PC-3 (cell line): ENCODE measurements at places on chromosomes 5 and 9. TPM values are rescaled to one million over a fixed set of nuclear protein-coding genes. Genes with fewer than 3 reads are reported as not detected.
A peak's percentile ranks its signal among the peaks of the same experiment; 100 is the strongest.

DNA sequence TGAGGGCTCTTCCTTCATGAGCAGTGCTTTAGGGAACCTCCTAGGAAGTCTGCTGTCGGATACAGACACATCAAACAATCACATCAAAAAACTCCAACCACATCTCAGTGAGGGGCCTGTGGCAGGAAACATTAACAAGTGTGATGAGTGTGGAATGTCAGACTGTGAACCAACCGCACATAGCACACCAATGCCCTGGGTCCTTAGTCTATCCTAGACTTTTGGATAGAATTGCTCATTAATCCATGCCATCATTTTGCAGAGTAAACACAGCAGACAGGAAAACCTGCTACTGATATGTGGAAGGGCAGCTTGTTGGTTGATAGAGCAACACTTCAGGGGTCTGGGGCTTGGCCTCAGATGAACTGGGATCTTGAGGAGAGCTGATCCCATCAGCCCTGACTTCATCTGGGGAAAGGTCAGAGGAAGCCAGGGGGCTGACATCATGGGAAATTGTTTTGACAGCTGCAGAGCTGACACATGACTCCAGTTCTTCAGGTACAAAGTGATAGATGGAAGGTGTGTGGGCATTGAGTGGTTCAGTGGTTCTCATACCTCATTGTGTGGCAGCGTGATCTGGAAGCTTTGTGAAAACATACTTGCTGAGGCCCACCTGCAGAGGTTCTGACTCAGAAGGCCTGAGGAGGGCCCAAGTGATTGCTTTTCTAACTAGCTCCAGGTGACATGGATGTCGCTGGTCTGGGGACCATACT, 193.3 kb downstream of the DIRAS2 start:
- DNase-seq, result no peak

DNA sequence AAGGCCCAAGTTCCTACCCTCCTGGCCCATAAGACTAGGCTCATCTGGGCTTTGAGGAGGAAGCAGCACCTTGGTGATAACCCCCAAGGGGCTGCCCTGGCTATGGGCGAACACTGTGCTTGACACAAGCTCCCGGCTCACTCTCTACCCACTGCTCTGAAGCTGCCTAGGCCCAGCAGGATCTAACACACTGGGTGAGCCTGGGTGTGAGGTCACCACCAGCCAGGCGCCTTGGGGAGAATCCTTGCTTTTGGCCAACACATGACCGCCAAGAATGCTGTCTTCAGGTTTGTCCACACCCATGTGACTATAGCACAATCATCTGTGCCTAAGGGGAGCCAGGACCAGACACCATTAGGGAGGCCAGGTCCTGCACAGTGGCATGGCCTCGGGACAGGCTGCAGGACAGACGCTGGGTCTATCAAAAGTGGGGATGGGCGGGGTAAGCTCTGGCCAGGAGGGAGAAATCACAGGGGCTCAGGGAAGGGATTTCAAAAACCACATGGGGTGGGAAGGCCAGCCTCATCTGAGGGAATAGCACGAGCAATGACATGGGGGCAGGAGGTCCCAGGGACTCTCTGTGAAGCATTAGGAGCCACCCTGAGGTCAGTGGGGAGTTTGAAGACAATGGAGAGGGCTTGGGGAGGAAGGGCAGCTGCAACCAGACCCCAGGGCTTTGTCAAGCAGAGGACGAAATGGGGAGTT, 29.6 kb downstream of the BICD2 start:
- DNase-seq, result no peak

The CDKN2A gene
- 273 and 293 TPM in 2 replicates for total RNA-seq

DNA sequence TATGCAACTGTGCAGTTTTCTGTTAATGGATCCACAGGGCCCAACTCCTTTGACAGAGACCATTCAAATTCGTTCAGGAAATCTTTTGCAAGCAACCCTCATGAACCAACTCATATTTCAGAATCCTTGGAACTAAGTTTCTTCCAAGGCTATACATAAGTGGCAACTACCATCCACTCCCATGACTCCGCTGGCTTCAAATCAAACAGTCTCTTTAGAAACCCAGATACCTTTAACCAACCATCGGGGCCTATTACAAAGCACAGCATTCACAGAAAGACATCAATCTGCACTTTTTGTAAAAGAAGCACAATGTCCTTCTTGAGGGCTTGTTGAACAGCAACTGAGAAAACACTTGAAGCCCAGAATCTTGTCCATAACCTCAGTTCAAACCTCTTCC, 526.9 kb downstream of the DTWD2 start:
- DNase-seq, result no peak

DNA sequence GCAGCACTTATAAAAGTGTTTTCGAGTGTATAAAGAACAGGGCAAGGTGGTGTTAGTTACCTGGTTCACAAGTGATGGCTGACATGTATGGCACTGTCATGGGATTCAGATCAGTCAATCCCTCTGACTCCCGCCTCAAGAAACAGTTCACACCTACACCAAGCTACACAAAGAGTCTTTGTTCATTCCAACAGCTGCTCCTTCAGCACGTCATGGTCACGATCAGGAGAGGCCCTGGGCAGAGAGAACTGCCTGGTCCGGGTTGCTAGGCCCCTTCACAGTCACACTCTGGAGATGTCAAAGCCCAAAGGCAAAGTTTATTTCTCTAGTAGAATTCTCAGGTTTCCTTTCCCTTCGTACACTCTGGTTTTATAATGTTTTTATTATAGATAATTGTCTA, 426.7 kb downstream of the ZSWIM6 start:
- no peak for DNase-seq

DNA sequence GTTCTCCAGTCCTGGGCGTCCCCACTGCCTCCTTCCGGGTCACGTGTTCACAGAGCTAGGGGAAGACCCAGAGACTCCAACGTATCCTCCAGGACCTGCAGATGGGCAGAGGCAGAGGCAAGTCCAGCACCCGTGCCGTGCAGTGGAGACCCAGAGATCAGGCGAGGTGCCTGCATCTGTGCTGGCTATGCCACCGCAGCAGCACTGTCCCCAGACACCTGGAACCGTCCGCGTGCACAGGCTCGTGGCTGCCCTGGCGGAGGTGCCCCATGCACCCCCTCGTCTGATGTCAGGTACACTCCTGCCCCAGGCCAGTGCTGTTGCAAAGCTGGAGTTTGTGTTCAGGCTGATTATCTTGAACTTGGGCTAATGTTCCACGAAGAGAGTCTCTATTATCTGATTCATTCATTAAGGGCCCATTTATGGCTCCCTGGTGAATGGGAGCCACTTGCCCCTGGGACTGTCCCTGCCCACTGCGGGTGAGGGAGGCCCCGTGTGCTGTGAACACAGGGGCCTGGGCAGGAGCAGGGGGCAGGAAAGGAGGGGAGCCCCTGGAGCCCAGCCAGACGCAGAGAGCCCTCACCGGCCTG, 13.7 kb downstream of the IRX4 start:
- DNase-seq, result no peak

The ARID3C gene
- 0.23 TPM in 1 of 2 replicates, not detected in the other for total RNA-seq

GRCh38 chr5:978054-978453, 30.5 kb upstream of the NKD2 start:
- no peak for DNase-seq

DNA sequence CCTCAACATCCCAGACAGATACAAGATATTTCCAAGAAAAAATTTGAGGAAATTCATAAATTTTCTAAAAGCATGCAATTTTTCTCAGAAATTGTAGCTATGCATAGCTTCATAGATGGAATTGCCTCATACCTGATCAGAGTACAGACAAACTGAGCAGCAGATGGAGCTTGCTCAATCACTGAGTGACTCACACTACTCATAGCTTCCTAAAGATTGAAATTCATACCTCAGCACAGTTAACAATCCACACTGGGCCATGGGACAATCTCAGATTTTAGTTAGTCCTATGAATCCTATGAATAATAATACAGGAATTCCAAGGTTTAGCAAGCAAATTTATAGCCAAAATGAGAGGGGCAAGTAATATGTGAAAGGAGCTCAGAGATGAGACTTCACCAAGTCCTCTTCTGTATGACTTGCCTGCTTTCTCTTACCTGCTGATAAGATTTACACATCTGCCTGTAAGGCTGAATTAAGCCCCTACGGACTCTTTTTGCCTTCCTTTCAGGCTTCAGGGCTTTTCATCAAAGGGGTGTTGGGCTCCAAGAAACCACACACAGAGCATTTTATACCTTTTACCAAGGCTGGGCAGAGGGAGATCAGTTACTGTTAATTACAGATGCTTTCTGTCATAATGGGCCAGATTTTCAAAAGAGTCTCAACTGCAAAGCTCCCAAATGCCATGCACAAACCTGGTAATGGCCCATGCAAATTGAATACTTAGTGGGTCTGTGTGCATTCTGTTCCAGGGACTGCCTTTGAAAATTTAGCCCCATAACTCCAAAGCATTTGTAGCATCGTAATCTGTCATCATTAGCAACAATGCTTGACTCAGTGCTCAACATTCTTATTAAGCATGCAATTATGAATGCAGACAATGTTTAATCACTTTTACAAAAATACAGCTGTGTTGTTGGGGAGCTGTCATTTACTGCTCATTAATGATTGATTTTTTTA, 439.3 kb downstream of the DTWD2 start:
- DNase-seq, result peak; percentile 1

DNA sequence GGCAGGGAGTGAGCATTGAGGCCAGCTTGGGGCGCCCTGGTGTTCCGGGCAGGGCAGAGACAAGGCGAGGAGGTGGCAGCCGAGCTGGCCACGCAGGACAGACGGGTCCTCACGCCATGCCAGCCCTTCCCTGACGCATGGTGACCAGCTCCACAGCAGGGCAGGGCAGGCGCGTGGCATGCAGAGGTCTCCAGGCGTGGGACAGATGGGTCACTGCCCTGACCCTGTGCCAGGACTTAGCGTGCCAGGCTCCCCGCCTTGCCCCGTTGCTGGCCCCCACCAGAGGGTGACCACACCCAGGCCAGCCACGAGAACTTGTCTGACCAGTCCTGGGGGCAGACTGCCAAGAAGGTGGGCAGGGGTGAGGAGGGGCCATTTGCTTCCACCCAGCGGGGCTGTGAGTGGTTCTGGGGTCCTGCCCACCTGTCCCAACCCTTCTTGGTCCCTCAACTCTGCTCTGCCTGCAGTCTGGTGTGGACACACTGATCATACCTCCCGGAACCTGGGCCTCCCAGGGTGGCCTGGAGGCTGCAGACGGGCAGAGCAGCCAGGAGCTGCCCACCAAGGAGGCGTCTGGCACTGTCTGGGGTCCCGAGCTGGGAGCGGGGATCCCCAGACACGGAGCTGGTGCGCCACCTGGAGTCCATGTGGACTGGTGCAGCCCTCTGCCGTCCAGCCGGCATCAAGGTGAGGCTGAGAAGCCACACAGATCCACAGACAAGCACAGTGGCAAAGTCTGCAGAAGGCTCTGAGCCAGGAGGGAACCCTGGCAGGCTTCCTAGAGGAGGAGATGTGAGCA, at the start of gene RNF224:
Gene RNF224, plus strand, starts transcription at position 449 of the 799 bp plus-strand sequence. CDS start 834 bp downstream, outside the sequence.
- peak; percentile 87 for DNase-seq

The GFI1B gene
- not detected in 2 replicates for total RNA-seq

- no peak for DNase-seq
Observed at GRCh38 chr9:38390851-38391250, 1.7 kb upstream of the ALDH1B1 start.
